ENCODE measurements at places on chromosomes 7 and 10.

GRCh38 chr7:11434366-11434765 lies 397.6 kb downstream of the THSD7A start:
- no peak for DNase-seq

DNA sequence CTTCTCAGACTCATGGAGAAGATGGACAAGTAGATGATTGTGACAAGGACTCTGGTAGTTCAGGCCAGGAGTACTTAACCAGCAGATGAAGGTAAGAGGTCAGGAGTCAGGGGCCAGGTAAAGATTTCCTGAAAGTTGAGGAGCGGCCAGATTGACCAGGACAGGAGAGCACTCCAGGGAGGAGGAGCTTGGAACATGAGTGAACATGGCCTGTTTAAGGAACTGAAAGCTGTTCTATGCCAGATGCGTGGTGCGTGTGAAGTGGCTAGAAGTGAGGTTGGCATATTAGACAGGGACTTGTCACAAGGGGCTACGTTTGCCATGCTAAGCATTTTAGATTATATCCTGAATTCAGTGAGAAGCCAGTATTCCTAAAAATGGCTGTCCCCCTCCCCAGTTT lies 157.2 kb downstream of the WNT2 start:
- no peak for DNase-seq

- DNase-seq, result no peak
Observed at GRCh38 chr7:42552227-42552626, 315.2 kb upstream of the GLI3 start.

DNA sequence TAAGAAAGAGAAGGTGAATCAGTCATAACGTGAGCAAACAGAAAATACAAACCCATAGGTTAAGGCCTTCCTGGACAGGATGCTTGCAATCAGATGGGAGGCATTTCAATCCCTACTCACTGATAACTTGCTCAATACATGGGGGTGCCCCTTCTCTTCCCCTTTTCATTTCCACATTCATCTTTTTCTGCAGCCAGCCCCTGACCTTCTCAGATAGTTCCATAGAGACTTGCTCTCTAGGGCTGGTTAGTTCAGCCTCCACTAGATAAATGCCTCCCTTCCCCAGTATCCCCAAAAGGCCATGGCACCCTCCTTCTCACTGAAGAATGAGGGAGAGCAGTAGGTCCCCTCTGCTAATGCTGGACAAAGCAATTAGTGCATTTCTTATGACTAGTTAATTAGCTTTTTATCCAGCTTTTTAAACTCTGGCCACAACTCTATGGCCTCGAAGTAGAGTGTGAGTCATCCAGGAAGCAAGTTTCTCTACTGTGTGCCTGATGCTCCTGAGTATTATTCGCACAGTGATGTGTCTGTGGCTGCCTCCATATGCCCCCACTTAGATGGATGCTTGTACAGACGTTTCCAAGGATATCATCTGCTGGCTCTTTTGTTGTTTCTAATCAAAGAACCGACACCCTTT lies 12.7 kb downstream of the CHN2 start:
- DNase-seq, result no peak

DNA sequence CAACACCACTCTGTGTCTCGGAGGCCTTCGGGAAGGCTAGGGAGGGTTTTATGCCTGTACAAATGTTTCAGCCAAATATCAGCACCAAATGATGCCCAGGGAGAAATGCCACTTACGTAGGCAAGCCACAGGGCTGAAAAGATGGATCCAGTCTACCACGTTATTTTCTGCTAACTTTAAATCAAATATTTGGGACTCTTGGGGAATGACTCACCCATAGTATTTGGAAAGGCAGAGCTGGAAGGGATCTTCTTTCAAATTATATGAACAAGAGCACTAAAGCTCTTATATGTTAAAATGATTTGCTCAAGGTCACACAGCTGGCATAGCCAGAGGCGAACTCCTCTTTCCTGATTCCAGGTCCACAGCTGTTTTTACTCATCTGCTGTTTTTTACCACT lies 591.4 kb downstream of the SORCS1 start:
- DNase-seq, result no peak

- DNase-seq, result no peak
Observed at GRCh38 chr10:80289451-80290287, at the start of gene MAT1A. Gene MAT1A, minus strand, starts transcription at chr10:80289658. Its CDS starts 235 bp downstream, at chr10:80289423.

GRCh38 chr7:130703851-130704250 lies 17.5 kb upstream of the TSGA13 start:
- DNase-seq, result no peak

- no peak for DNase-seq
Observed at GRCh38 chr7:151550656-151551286, 31.1 kb upstream of the RHEB start.

- no peak for DNase-seq
Observed at GRCh38 chr7:74230446-74231231, 20.8 kb downstream of the LAT2 start.

DNA sequence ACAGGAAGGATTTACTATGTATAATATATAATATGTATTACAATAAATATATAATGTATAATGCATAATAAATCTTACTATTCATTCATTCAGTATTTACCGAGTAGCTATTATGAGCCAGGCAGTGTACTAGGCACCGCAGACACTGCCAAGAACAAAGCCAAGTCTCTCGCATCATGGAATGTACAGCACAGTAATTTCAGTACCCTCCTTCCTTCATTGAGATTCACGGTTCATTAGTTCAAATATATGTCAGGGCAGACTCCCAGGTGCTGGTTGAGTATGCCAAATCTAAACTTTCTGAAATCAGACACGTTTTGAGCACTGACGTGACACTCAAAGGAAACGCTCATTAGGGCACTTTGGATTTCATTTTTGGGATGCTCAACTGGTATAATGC lies 9.1 kb downstream of the USP6NL start:
- no peak for DNase-seq

- DNase-seq, result no peak
Observed at GRCh38 chr10:26700884-26701630, 3.6 kb downstream of the PDSS1 start.

DNA sequence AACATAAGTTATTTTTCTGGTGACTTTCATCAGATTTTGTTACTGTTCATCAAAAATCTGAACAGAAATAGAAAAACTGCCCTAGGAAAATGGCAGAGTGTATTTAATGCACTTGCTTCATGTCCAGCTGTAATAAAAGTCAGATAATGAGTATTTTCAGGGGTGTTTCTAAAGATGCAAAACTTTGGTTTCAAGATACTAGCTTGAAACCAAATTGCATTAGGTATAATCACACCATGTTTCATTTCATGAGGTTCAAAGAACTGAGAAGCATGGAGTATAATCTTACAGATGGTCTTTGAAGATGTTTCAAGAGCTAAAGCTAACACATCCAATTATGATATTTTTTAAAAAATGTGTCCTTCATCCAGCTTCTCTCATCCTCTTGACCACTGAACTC lies 128.9 kb downstream of the NRCAM start:
- DNase-seq, result no peak

GRCh38 chr7:111080495-111081105 lies 10.3 kb upstream of the LRRN3 start:
- DNase-seq, result no peak

GRCh38 chr10:73819081-73819480 lies 7.7 kb upstream of the NDST2 start:
- DNase-seq, result no peak

DNA sequence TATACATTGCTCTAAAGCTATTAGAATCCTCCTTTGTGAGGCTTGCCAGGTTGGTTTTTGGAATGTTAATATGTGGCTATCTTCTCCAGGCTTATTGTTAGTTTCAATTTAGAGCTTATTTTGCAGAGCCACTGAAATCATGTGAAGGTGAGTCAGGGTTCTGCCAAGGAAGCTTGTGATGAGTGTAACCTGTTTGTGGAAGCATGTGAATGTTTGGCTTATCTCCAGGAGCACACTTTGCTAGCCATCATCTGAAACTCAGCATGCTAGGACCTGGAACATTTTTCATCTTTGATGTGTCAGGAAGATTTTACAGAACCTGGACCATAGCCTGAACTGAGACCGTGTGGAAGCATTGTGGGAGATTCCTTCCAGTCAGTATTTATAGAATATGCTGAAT lies 197.3 kb downstream of the PPP1R9A start:
- no peak for DNase-seq

DNA sequence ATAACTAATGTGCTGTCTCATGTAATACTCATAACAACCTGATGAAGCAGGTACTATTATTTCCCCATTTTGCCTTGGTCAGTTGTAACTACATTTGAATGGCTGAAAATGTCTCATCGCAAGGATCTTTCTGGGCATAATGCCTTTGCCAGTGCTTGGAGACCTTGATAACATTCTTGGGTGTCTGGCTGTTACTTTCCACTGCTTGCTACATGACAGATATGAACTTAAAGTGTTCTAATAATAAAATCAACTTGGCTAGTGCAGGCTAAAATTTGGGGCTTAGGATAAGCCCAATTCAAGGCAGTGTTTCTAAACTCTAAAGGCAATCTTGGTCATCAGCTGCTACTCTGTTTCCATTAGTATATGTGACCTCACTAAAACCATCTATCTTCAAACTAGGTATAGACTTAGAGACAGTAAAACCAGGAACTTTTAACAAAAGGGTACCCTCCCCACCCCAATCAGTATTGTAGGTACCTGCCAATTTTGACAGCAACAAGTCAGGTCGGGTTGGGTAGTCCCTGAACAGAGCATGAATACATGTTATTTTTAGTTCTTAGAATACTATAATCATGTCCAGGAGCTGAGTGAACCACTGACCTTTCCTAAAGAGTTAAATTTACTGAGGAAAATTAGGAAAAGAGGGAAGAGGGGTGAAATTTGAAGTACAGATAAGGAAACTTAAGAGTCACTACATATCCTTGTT lies 68.2 kb upstream of the AHR start:
- DNase-seq, result no peak

DNA sequence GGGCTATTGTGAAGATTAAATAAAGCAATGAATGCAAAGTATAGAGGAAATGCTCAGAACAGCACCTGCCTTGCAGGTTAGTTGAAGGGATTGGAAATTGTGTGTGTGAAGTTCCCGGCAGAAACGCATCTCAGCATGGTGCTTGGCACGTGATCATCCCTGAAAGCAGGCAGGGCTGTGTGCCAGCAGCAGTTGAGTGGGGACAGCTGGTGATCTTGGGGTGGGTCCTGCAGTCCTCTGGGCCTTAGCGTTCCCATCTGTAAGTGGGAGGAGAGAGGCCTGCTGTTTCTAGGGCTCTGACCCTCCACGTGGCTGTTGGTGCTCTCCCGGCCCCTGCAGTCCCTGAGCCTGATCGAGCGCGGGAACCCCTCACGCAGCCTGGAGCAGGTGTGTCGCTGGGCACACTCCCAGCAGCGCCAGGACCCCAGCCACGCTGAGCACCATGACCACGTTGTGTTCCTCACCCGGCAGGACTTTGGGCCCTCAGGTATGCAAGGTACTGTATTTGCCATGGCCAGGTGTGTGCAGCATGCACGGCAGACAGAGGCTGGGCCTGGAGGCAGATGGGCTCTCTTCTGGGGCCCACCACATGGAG lies 55.3 kb downstream of the TBATA start:
- DNase-seq, result no peak

GRCh38 chr10:112985690-112986543 lies 35.9 kb downstream of the TCF7L2 start:
- DNase-seq, result no peak

- no peak for DNase-seq
Observed at GRCh38 chr7:1807821-1808600, 137.9 kb downstream of the ELFN1 start.

DNA sequence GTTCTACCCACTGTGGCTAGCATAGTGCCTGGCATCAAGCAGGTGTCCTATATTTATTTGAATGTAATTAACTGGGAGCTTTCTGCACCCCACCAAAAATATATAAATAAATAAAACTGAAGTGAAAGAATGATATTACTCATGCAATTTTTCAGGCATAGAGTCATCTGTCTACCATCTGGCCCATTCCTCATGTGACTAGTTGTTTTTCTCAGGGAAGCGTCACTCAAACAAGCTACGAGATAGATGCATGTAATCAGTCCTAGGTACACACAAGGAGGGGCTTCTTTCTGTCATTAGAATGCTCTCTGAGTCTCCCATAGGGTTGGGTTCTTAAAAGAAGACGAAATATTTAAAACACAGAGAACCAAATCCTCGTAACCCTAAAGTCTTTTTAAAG lies 255.5 kb upstream of the KMT2E start:
- no peak for DNase-seq

DNA sequence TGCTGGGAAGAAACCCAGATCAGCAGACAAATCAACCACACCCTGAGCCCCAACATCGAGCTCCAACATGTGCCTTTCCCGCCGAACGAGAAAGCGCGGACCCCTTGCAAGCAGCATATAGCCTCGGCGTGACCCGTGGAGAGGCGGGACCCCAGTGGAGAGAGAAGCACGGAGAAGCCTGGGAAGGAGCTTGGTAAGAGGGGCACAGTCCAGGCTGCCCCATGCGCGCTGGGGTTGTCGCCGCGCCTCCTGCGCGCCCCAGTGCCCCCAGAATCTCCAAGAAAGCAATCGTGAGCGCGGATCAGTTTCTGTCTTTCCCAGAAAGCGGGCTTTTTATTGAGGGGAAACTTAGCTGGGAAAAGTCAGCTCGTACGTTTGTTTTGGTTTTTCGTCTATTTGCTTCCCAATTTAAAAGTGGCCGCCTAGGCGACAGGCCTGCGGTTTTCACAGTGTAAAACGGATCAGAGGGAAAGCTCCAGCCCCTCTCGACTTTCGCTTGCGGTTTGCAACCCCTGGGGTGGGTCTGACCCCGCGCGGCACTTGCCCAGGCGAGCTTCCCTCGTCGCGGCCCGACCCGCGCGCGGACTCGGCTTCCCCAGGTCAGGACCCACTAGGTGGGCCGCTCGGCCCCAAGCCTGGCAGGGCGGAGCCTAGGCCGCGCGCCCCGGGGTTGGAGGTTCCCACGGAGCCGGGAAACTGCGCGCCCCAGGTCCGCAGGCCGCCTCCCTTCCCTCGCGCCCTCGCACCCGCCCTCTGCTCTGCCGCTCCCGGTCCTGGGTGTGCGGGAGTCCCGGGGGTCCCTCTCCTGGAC lies 31.1 kb downstream of the SKIDA1 start:
- DNase-seq, result no peak

GRCh38 chr10:61278556-61278955 lies 174.6 kb downstream of the TMEM26 start:
- DNase-seq, result no peak

DNA sequence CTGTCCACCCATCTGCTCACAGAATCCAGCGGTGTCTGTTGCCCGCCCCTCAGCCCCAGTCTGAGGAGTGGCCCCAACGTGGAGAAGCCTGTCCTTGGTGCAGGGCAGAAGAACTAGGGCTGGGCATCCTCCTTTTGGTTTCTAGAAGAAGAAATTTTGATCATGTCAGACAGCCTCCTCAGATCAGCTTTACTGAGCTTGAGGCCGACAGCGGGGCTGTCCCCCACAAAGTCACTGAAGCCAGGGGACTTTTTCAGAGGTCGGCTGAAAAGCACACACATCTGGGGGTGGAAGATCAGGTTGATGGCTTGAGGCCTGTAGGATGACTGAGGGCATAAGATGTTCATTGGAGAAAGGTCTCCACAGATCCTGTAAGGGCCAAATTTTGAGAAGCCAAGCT lies 767.9 kb downstream of the GRID1 start:
- DNase-seq, result no peak
